Caki2 (cell line): ENCODE measurements at places on chromosomes 6 and 20. TPM values are rescaled to one million over a fixed set of nuclear protein-coding genes. Genes with fewer than 3 reads are reported as not detected.

DNA sequence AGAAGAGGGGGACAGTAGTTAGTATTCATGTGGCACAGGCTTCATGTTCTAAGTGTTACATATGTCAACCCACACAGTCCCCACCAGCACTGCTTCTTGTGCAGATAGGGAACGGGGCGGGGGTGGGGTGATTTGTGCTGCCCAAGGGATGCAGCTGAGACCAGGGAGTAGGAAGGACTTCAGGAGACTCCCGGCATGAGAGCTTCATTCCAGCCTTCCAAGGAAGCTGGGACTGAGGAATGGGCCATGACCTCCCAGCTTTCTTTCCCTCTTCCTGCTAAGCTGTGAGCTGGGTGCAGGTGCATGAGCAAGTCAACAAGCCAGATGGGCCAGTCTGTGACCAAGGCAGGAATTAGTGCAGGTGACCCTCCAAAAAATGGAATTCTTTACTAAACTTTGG, 9.2 kb downstream of the BEND3 start:
- no peak for DNase-seq

DNA sequence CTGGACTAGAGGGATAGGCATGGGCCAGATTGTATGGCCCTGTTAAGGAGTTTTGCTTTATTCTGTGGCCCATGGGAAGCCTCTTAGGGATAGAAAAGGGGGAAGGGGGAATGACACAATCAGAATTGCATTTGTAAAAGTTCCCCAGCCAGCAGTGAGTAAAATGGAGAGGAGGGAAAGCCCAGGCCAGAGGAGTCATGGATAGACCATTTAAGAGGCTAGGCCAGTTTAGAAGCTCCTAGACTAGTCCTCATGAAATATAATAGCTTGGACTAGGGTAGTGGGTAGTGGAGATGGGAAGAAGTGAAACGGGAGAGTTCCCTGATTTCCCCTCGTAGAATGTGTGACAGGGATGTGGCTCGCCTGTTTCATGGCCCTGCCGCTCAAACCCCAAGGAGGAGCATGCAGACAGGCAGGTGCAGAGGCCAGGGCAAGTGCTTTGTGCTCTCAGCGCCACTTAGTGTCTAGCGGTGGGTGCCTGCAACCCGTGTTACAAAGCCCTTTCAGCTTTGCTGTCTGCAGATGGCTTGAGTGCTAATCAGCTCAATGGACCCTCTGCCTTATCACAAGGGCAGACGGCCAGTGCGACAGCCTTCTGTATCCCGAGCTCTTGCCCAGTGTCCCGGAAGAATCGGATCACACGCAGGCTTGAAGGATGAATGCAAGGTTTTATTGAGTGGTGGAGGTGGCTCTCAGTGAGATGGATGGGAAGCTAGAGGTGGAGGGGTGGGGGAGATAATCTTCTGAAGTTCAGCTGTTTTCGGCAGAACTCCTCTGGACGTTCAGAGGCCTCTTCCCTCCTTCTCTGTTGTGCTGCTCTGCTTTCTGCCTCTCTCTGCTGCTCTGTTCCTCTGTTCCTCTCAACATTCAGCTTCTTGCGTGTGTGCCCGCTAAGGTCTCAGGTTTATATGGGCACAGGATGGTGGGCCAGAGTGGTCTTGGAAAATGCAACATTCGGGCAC, 141.1 kb downstream of the CEP57L1 start:
- no peak for DNase-seq

DNA sequence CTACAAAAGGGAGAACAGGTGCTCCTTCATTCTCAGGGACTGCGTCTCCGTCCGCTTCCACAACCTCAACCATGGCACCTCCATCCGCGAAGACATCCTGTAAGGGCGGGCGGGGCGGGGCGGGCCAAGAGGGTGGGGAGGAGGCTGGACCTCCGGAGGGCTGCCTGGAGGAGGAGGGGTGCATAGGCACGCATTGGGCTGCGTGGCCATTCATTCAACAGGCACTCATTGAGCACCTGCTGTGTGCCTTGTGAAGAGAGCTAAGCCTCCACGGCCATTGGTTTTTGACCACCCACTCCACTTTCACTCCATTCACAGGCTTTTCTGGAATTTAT, 435 bp downstream of the ZSWIM3 start:
- no peak for DNase-seq

- peak; percentile 72 for DNase-seq
Measured at GRCh38 chr6:98929498-98930060, 18.2 kb downstream of the FBXL4 start.

DNA sequence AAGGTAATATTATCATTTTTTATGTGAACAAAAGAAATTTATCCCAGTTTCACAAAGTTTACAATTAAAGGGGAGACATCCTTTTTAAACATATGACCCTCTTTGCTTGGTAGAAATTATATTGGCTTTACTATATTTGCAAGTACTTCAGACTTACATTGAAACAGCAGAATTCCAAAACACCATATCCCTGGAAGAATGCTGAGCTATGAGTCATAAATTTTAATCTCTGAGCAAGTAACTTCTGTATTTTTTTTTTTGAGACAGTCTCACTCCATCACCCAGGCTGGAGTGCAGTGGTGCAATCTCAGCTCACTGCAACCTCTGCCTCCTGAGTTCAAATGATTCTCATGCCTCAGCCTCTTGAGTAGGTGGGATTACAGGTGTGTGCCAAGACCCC, 240.4 kb downstream of the TBC1D32 start:
- DNase-seq, result no peak

GRCh38 chr20:13142143-13142542, 78.9 kb upstream of the ISM1 start:
- DNase-seq, result no peak

- no peak for DNase-seq
Measured at GRCh38 chr6:158010591-158011477, 29.2 kb downstream of the SYNJ2 start.

DNA sequence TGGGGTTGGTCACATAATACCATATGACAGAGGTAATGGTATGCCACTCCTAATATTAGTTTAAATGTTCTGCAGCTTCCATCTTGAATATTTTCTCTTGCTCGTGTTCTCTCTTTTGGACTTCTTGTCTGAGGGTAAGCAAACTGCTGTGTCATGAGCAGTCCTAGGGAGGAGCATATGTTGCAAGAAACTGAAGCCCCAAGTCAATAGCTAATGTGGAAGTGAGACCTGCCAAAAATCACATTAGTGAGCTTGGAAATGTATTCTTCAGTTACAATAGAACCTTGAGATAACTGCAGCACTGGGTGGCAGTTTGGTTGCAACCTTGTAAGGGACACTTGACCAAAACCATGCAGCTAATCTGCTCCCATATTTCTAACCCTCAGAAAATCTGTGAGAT, 178.2 kb upstream of the IMPG1 start:
- no peak for DNase-seq

GRCh38 chr6:15280028-15280427, 34.2 kb downstream of the JARID2 start:
- peak; percentile 49 for DNase-seq

SLC13A3 gene
- 0.26 and 0.84 TPM in 2 replicates for total RNA-seq

HLA-DRA gene
- total RNA-seq, result not detected in 2 replicates

FAXC gene
- 8.5 and 16.0 TPM in 2 replicates for total RNA-seq

TP53TG5 gene
- not detected in 2 replicates for total RNA-seq

ID1 gene
- 1,473 and 1,479 TPM in 2 replicates for total RNA-seq
